RWPE1 (cell line): ENCODE measurements at places on chromosomes 13 and 19.

GRCh38 chr19:46704379-46705076 is 12.4 kb downstream of the PRKD2 start:
- peak; percentile 33 for DNase-seq

DNA sequence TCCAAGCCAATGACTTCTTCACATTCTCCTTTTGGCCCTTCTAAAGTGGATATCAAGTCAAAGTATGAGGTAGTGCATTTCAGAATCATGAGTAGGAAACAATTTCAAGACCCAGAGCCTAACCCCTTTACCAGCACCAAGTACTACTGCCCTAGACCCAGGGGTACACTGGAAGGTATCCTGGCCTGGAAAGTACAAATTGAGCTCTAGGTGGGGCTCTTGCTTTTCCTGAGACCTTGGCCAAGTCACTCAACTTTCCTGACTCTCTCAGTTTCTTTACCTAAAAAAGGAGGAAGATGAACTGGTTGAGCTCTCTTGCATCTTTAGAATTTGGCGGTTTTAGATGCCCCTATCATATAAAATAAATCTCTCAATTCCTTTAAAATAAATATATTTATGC is 204.7 kb downstream of the FGF14 start:
- no peak for DNase-seq

DNA sequence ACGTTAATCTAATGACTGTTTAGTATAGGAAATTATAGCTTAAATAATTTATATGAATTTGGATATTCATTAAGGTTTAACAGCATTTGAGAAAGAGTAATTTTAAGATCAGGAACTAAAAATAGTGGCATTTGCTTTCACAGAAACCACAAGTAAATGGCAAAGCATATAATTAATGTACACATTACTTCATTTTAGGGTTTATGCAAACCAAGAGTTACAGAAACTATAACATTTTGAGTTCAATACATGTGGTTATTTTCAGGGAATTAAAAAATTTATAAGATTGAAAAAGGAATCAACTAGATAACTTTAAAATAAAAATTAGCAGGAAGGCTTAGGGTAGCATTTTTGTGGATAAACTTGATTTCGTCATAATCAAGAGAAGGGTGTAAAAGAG is 151.7 kb upstream of the MIR17HG start:
- no peak for DNase-seq

- no peak for DNase-seq
Observed at GRCh38 chr13:80132741-80133601, 208.0 kb downstream of the SPRY2 start.

GRCh38 chr13:59356607-59357006 is 807.1 kb downstream of the DIAPH3 start:
- no peak for DNase-seq

GRCh38 chr13:101150998-101151397 is 265.3 kb downstream of the NALCN start:
- DNase-seq = no peak

GRCh38 chr13:51222037-51222685 is at the start of gene FAM124A:
TSS of gene FAM124A (plus strand) at chr13:51222398. CDS start at chr13:51222502, 104 bp downstream.
- peak; percentile 22 for DNase-seq
